ENCODE measurements at places on chromosomes 3 and 15.

DNA sequence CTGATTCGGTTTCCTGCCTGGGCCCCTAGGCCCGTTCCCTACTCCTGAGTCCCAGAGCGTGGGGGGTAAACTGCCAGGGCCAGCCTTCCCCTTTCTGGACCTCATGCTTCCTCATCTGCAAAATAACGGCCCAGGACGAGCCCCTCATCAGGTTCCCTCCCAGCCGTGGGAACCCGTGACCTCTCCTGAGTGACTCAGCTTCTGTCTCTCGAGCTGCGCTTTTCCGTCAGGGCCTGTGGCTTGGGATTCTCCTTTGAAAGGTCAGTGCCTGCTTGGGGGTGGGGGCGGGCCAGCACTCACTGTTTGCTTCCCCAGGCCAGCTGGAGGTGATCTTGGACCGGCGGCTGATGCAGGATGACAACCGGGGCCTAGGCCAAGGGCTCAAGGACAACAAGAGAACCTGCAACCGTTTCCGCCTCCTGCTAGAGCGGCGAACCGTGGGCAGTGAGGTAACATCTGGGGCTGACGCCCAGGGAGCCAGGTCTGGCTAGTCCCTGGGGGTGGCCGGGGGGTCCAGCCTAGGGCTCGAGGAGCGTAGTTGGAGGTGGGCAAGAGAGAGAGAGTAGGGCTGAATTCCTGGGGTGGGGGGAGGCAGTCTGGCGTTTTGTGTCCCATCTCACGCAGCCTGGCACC, 12.8 kb downstream of the MAN2A2 start:
- DNase-seq = no peak

DNA sequence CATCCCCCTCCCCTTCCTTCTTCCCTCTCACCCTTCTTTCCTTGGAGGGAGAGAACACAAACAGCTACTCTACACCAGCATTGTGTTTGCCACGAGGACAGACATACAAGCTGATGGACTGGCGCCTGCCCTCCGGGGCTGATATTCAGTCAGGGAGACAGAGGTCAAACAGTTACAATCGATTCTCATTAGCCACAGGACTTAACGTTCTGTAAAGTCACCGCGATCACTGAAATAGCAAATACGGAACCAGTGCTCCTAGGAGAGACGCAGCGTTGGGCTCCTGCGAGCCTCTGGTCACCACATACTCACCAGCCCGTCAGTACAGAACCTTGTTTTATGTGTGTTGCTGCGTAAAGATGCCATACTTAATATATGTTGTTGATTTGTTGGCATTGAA, 108.8 kb downstream of the LRRK1 start:
- peak; percentile 4 for DNase-seq

- DNase-seq = no peak
These were observed 6.2 kb downstream of the HDC start for GRCh38 chr15:50259276-50259675.

GRCh38 chr3:188683032-188683521, 488.7 kb upstream of the TPRG1 start:
- DNase-seq = peak; percentile 57

DNA sequence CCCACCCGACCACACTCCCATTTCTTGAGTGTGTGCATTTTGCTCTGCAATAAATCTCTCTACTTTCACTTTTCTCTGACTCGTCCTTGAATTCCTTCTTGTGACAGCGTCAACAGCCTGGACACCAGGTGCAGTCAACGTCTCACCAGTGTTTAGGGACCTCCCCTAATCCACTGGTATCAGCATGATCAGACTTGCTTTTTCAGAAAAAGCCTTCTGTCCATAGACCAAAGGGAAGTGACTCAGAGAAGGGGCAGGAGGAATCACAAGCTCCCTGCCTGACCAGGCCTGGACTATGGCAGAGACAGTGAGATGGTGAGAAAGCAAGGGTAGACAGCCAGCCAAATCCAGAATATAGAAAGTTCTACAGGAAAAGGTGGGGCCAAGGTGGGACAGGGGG, 15.5 kb downstream of the CCR5 start:
- DNase-seq = no peak

GRCh38 chr3:53493963-53494791, at the start of gene CACNA1D:
Gene CACNA1D, plus strand, starts transcription at chr3:53494611. Its CDS starts 556 bp downstream, at chr3:53495167.
- DNase-seq = peak; percentile 26

DNA sequence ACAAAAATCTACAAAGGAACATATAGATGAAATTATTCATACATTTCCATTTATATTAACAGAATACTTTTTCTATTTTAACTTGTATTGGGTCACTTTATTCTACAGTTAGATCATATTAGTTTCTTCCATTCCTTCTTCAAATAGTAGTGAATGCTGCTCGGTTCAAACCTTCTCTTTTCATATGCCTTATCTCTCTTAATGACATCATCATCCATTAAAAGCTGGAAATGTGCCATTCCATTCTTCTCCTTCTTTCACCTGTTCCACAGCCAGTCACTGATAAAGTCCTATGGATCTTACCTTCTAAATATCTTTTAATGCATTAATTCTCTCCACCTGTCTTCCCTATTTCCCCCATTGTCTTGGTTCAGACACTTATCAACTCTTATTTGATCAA, 358.0 kb upstream of the POU1F1 start:
- DNase-seq = no peak

DNA sequence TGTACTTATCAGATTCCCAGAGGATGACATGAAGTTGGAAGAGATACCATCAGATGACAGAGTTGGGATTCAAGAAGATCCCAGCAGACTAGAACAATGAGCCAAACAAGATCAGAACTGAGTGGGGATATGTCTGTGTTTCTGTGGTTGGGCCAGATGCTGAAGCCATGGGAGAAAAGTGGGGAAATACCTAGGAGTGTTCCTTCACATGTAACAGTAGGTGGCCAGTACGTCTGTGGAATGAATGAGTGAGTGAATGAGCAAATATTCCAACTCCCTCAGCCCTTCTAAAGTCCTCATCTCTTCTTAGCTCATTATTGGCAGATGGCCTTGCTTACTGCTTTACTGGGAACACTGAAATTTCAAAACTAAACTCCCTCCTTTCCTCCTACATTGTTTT, 32.2 kb upstream of the GREM1 start:
- no peak for DNase-seq

DNA sequence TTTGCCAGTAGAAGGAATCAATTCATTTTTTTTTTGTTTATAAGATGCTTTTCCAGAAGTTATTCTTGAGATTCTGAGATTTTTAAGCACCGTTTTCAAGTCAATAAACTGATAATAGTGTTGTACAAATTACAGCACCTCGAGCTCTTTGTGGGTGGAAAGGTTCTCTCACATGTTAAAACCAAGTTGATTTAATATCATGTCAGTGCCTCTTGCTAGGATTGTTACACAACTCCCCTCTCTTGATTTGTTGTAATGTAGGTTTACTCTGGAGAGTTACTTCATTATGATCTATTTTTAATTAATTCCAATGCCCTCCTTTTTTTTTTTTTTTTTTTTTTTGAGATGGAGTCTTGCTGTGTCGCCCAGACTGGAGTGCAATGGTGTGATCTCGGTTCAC, 25.8 kb upstream of the UBXN7 start:
- no peak for DNase-seq

GRCh38 chr3:121414924-121415323, 130.9 kb downstream of the POLQ start:
- no peak for DNase-seq

DNA sequence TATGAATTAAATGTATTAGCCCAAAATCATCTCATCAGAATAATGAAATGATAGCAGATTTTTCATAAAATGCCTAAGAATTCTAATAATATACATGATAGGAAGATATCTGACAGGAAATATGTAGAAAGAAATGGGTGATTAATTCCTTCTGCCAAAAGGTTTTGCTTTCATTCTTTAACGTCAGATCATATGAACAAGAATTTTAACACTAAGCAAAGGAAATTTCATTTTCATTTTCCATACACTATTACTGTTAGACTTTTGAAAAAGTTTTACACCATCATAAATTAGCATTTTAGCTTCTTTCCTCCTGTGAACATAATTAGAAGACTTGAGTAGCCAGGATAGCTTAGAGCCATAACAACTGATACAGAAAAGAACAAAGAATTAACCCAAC, 1099.9 kb downstream of the NSUN3 start:
- no peak for DNase-seq

GRCh38 chr15:96042734-96043224, 287.7 kb upstream of the NR2F2 start:
- DNase-seq = no peak
